ENCODE measurements at places on chromosomes 6 and 20.
A peak's percentile ranks its signal among the peaks of the same experiment; 100 is the strongest.

- DNase-seq: peak; percentile 23
Measured at GRCh38 chr6:111743360-111743759, 129.9 kb downstream of the FYN start.

- DNase-seq: no peak
Measured at GRCh38 chr6:157570104-157570503, 189.1 kb downstream of the ZDHHC14 start.

DNA sequence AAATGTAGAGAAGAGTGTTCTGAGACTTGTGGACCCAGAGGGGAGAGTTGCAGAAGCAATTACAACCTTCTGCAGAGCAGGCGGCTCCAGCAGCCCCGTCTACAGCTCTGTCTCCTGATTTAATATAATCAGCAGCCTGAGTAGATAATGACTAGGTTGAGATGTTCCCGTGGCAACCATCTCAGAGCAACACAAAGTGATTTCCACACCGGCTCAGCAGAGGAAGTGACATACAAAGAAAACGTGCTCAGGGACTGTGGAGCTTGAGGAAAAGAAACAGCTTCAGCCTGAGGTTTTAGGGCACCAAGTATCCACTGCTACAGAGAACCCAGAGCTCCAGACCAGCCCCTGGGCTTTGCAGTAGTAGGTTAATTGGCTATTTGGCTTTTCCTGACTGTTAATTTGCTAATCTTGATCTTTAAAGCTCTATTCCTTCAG is 136.4 kb downstream of the MTFR2 start:
- DNase-seq: peak; percentile 96

- DNase-seq: peak; percentile 4
Measured at GRCh38 chr6:79048611-79049010, 29.4 kb downstream of the PHIP start.

GRCh38 chr6:151585741-151586140 is 91.9 kb downstream of the CCDC170 start:
- peak; percentile 18 for DNase-seq

- no peak for DNase-seq
Measured at GRCh38 chr6:4351520-4352321, 216.3 kb upstream of the ECI2 start.

DNA sequence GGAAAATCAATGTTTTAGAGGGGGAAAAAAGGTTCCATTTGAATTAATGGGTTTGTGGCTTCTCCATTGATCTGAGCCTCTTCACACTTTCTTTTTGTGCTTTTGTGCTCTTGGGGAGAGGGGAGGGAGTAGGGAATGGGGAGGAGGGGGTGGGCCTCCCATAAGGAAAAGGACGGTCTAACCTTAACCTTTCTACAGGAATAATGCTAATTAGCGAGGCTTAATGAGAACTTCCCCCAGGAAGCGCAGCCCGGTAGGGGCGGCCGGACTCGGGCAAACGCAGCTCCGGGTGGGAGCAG is 103.0 kb downstream of the NOL4L start:
- peak; percentile 60 for DNase-seq

DNA sequence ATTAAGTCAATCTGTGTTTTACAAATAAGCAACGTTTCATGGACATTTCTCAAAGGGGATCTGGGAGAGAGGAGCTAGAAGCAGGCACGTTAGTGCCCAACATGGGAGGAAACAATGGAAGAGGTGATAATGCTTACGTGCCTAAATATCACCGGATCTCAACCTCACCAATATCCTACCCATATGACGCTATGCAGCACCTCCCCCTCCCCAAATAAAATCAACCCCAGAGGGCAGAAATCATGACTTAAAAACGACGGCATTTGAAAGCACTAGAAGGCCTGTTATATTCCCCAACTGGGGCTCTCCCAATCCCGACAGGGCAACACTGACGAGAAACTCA is 425 bp downstream of the HBS1L start:
- no peak for DNase-seq

DNA sequence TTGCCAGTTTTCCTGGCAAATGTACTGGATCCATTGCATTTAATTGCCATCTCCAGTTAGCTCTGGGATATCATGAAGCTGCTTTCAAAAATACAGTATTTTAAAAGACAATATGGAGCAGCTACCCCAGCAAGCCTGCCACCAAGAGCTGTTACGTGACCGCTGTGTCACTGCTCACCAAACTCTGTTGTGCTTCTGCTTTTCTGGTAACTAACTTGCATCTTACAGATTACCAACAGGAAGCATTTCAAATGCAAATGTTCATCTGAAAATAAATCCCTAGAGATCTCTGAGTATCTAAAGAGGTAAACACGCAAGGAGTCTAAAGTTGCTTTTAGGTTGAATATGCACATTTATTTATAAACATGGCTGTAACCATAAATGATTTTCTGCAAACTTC is 1008.3 kb downstream of the KIF16B start:
- DNase-seq: no peak

GRCh38 chr6:153960741-153961140 is 78.3 kb upstream of the OPRM1 start:
- no peak for DNase-seq

- DNase-seq: no peak
Measured at GRCh38 chr6:52515219-52515960, 61.5 kb downstream of the TRAM2 start.

- no peak for DNase-seq
Measured at GRCh38 chr6:158926414-158926813, 73.6 kb downstream of the RSPH3 start.

DNA sequence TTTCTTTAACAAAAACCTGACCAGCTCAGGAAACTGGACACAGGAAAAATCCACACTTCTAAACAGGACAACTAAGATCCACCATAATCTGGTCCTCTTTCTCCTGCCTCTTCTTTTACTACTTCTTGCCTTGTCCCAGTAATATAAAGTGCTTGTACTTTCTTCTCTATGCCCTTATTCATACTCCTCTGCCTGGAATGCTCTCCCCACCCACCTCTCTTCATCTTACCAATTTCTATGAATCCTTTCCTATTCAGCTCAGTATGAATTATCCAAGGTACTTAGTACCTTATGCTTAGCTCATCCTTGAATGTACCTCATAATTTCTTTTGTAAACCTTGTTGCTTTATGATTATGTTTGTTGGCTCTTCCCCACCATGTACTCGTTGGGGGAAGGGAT is 159.4 kb downstream of the CDK19 start:
- DNase-seq: no peak

DNA sequence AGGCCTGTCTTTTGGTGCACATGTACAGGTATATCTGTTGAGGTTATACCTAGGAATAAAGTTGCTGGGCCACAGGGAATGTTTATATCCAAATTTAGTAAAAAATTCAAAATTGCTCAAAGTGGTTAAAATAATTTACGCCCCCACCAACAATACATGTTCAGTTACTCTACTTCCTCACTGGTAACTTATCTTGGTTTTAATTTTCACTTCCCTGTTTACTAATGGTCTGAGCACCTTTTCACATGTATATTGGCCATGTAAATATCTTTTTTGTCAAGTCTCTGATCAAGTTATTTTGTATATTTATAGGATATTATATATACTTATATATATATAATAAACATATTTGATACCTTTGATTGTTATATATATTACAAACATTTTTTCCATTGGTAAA is 9.7 kb downstream of the PDE7B start:
- no peak for DNase-seq

- DNase-seq: no peak
Measured at GRCh38 chr6:144469144-144469575, 184.0 kb downstream of the UTRN start.

DNA sequence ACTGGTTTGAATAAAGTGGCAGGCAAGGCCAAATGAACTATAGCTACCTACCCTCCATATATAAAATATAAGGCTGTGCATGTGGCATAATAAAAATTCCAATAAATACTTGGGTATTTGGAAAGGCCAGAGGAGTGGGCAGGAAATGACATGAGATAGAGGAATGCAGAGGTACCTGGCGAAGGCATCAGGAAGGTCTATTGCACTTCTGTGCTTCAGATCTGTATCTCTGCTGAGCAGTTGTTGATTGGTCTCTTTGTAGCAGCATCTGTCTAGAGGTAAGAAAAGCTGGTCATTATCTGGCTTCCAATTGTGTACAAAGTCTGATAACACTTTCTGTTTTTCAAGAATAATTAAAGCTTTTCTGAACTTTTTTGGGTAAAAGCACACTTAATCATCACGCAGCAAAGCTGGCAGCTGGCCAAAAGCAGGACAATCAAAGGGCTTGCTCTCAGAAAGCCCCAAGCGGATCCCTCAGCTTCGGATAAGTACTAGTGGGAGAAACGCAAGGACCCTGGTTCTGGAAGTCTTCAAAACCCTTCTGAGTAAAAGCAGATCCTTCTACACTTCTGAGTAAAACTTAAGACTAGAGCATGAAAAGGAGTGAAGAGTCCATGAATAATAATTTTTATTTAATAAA is 120.1 kb upstream of the TCF21 start:
- no peak for DNase-seq

GRCh38 chr6:75631859-75632635 is 30.4 kb downstream of the SENP6 start:
- DNase-seq: no peak

GRCh38 chr6:127879685-127880084 is 21.2 kb downstream of the THEMIS start:
- peak; percentile 34 for DNase-seq

DNA sequence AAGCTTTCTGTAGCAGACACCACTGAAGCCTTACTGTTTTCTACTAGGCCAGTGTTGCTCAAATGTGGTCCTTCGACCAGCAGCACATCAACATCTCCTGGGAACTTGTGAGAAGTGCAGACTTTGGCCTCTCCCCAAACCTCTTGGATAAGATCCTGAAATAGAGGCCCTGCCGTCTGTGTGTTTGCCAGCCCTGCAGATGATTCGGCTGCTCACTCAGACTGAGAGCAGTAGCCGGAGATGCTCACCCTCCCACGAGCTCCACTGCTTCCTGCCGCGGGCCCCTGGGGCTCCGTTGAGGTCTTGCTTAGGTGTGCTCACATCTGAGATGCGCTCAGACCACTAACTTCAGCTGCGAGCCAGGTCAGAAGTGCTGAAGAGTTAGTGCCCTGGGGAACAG is 129.5 kb upstream of the SSTR4 start:
- DNase-seq: no peak

GRCh38 chr20:57591289-57592229 is 28.7 kb downstream of the ZBP1 start:
- no peak for DNase-seq

DNA sequence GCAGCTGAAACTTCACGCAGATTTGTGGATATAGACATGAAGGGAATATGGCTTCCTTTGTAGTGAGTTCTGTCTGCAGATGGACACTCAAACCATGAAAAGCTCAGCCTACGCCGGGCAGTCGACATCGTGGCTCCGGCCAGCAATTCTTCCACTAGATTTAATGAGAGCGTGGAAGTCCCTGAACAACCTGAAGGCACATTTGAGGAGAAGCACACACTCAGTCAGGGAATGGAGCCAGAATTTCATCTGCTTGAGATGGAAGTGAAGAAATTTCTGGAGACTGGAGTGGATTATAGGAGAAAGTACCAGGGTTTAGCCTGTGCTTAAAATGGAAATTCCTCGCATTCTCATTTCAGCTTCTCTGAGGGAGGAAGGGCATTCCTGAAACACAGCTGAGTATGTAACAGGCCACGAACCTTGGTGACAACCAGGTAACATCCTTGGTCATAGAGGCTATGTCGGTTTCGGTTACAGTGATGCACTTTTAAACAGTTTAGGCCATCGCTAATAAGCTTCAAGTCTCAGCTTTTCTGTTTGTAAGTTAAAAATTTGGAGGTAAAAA is 80.5 kb upstream of the AGPAT4 start:
- no peak for DNase-seq

DNA sequence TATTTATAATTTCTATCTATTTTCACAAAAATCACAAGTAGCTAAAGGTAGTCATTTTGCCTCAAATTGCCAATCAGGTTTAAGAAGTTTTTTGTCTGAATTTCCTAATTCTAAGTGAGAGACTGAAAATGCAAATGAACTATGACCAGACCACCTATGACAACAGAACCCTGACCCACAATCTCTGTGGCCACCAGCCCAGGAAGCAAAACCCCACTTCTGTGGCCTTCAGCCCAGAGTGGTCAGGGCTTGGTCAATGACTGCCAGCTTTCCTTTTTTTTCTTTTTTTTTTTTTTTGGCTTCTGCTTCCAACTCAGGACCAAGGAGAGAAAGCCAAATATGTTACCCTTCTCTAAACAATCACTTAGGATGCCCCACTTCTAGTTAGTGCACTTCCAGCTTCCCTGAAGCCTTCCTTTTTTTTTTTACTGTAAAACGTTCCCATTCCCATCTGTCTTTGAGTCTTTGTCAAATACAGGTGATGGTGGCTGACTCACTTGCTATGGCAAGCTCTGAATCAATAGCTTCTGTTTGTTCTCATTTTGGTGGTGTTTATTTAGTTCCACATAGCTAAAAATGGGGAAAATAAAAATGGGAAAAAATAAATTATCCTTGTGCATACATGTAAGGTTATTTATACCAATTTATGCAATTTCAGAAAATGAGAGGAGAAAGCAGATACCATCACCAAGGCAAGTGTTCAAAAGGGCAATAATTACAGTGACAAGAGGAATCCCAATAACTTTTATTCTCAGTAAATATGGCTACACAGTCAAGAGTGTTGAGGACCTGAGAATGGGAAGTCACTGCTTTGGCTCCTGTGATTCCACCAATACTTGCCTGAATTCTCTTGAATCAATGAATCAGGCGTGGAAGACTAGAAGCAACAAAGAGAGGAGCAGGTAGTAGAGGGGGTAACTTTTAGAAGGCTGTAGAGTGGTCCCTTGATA is 170.3 kb upstream of the PDE7B start:
- no peak for DNase-seq

GRCh38 chr20:53639128-53639527 is 45.5 kb upstream of the ZNF217 start:
- no peak for DNase-seq

- no peak for DNase-seq
Measured at GRCh38 chr20:7313047-7313446, 545.6 kb downstream of the BMP2 start.

GRCh38 chr6:159875194-159875593 is 15.6 kb upstream of the MAS1 start:
- no peak for DNase-seq

DNA sequence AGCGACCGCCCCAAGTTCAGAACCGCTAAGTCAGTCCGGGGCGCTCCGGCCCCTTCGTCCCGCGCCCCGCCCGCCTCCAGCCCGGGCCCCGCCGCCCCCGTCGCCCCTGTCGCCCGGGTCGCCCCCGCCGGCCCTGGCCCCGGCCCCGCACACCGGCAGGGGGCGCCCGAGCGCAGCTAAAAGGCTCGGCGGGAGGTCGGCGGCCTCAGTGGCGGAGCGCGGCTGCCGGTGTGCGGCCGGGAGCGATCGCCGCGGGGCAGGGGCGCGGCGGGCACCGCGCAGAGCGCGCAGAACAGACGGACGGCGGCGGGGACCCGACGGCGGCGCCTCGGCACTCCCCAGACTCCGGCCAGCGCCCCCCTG is at the start of gene FNDC1:
Gene FNDC1 (plus strand): TSS at position 208 of the 363 bp plus-strand sequence. CDS start 197 bp downstream, outside the sequence.
- peak; percentile 40 for DNase-seq

DNA sequence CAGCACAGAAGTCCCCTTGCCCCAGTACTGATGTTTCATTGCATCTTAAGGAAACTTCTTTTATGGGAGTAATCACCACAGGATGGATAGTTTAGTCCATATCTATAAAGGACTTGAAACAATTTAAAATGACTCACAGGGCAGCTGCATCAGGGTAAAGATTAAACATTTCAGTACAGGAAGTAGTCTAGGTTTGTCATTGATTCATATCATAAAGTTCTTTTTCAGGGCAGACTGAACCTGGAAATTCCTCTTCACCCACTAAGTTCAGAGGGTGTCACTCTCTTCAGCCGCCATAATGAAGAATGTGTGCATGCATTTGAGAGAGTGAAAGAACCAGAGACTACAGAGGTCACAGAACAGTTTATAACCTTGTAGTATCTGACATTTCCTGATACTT is 296.3 kb upstream of the JAG1 start:
- no peak for DNase-seq

Measured in brain (organoid and tissue), 16 donors.